AG09319 (cell line): ENCODE measurements at places on chromosomes 1 and 21.
A peak's percentile ranks its signal among the peaks of the same experiment; 100 is the strongest.

GRCh38 chr21:42026082-42026435 lies 15.9 kb upstream of the ZBTB21 start:
- DNase-seq = no peak

DNA sequence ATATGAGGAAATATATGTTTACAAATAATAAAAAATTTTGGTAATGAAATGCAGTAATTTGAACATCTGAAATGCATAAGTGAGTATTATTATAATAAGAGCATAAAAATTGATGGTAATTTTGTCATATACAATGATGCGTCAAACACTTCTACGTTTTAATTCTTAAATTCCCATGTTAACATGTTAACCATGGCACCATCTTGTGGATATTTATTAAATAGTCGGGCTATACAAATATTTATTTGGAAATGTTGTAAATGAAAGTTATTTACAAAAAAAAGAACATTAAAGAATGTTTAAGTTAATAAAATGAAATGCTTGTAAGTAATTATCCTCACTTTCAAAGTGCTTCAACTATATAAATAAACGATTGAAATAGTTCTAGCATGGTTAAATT lies 57.2 kb upstream of the C1orf185 start:
- no peak for DNase-seq

DNA sequence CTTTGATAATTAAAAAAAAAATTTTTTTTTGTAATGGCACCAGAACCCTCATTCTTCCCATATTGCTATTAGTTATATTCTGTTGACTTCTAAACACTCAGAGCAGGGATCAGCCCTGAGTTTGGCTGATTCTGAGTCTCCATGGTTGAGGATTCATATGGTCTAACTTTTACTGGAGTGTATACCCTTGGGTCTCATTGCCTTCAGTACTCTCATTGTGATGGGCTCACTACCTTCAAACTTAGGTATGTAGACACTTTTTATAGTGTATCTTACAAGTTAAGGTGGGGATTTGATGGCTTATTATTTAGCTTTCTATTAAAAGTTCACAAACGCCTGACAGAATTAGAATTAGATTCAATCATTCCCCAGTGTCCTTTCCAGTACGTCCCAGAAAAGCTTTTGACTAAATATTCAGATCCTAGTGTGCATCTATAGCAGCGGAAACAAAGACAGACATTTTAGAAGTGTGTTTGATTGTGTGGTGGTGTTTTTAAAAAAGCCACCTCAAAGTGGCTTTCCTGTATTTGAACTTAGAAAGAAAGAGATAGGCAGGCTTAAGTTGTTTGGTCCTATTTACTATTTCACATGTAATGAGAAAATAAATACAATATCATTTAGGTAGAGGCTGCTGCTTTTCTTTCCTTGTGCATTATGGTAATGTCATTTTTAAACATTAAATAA lies 1.4 kb downstream of the MACF1 start:
- DNase-seq = no peak

DNA sequence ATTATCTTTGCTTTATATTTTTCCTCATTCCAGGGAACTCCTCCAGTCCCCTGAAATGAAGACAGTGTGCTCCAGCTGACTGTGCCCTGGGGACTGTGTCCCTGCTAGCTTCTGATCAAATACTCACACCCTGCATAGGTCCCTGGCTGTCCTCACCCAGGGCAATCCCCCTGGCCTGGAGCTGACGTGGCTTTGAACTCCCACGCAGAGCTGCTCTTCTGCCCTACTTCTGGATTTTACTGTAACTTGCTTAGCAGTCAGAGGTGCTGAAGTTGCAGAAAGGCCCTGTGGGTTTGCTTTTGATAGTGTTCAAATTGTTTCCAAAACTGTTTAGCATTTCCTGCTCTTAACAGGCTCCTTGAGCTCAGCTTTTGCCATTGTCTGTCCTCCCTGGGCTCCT lies 186.5 kb downstream of the FASLG start:
- no peak for DNase-seq

- DNase-seq = no peak
Measured at GRCh38 chr1:241647658-241648057, 4.4 kb upstream of the WDR64 start.

DNA sequence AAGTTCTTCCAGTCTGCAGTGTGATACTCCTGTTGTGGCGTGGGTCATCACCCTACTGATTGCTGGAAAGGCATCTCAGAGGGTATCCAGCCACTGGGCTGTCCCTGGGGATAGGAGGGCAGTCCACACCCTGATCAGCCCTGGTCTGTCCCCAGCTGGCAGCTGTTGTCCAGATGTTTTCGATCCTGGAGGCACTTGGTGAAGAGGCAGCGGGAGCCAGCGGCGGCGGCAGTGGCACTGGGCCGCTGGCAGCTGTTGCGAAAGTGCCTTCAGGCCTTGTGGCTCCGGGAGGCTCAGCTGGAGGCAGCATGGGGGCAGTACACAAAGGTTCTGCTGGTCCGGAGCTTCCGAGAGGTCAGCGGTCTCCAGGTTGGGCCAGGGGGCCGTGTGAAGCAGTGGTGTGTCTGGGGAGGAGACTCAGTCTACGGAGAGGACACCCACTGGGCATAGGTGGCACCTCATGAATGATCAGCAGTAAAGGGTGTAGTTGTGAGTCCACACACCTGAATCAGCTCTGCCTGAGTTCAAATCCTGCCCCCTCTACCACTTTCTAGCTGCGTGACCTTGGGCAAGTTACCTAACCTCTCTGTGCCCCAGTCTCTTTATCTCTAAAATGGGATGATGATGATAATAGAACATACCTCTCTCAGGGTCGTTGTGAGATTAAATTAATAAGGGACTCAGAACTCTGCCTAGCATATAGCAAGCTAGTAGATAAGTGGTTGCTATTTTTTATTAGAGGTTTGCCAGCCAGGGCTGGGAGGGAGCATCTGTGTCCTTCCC lies 6.1 kb downstream of the C1orf167 start:
- no peak for DNase-seq

- peak; percentile 68 for DNase-seq
Measured at GRCh38 chr1:59738152-59738551, 76.6 kb upstream of the HOOK1 start.

GRCh38 chr1:116346943-116347673 lies 25.9 kb upstream of the ATP1A1 start:
- no peak for DNase-seq
